IPS DF 19.7 (cell line): ENCODE measurements at places on chromosomes 7 and 10.

- no peak for DNase-seq
These were observed 808.1 kb downstream of the XPNPEP1 start for GRCh38 chr10:109115179-109115578.

GRCh38 chr10:98673171-98673782 is 226.5 kb upstream of the HPS1 start:
- no peak for DNase-seq

DNA sequence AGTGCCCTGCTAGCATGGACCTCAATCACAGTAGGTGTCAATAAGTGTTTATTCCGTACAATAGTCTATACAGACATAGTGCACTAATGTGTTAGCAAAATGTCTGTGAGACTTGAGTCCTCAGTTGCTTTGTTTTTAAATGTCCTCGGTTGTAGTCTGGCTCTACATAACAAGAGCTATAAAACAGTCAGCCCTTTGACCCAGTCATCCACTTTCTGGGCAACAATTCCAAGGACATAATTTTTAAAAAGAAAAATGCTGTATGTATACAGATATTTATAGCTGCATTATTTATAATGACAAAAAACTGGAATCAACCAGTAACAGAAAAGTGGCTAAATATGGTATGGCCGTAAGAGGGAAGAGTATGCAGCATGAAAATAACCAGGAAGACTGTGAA is 2.8 kb upstream of the PDLIM1 start:
- no peak for DNase-seq

DNA sequence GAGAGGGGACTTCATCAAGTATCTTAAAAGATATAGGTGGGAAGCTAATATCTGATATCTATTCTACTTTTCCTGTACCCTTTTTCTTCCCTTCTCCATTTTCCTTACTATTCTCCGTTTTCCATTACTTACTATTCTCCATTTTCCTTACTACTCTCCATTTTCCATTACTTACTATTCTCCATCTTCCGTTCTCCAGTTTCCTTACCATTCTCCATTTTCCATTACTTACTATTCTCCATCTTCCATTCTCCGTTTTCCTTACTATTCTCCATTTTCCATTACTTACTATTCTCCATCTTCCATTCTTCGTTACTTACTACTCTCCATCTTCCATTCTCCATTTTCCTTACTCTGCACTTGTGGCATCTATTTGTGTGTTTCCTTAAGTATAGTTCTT is 39.3 kb downstream of the STEAP4 start:
- DNase-seq, result no peak

DNA sequence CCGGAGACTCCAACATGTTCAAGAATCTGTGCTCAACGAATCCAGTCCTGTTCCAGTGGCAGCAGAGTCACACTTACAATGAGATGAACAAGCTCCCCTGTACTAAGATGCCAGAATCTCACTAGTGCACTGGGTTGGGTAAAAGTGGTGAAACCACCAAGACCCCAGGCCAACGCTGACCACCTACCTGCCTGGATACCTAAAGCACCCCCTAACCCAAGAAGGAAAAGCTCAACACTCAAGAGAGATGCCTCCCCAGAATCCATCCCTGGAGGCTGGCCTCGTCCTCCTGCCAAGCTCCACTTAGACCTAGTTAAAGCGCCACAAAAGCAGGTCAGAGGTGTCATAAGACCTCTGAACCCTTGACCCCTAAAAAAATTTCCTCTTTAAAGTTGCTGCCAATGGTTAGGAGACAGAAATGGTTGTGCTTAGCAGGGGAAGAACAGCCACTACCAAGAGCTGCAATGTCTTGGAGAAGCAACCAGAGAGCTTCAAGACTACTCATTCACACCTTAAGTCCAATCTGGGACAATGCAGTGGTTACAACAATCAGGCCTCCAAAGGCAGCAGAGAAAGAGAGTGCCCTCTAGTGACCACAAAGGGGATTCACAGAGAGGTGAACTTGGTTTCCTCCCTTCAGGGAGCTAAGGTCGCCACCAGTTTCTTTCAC is 94.6 kb upstream of the MACROH2A2 start:
- no peak for DNase-seq

- DNase-seq, result no peak
These were observed 50.6 kb upstream of the DUSP5 start for GRCh38 chr10:110446954-110447608.

DNA sequence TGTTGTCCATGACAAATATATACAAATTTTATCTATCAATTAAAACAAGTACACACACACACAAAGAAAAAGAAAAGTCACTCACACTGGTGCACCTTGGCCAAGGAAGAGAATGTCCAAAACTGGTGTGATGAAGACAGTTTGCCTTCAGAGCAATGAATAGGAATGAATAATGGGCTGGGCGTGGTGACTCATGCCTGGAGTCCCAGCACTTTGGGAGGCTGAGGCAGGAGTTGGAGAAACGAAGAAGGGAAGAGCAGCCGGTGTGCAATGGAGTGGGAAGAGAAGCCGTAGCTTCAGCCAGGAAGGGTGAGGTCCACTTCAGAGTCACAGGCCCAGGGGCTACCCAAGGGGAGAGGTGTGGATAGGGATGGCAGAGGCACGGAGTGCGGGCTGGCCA is 253.6 kb downstream of the CCSER2 start:
- no peak for DNase-seq

DNA sequence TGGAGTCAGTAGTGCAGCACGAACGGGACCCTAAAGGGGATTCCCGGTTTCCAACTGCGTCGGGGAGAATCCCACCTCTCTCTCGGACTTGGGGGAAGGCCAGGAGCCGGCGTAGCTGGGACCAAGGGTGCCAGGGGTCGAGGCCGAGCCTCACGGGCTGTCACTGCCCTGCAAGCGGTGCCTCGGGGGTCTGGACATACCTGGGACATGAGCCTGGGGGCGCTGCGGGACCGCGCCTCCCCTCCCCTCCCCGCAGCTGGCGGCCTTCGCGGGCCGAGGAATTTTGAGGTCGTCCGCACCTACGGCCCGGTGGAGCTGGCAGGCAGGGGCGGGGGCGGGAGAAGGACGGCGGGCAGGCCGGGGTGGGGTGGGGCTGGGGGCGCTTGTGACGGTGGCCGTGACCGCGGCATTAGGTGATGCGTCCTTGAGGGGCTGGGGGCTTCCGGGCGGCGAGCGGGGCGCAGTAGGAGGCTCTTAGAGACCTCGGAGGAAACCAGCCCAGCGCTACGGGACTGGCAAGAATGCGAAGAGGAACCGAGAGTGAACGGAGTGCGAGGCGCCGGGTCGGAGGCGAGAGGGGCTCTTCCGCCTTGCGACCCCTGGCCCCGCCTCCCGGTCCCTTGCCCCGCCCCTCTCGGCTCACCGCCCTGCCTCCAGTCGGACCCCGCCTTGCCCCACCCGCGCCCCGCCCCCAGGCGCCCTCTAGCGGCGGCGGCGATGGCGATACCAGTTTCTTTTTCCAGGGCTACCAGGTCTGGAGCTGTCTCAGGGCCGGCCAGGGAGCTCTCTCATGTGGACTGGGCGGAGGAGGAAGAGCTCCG is 48.3 kb downstream of the NPVF start:
- peak; percentile 56 for DNase-seq

DNA sequence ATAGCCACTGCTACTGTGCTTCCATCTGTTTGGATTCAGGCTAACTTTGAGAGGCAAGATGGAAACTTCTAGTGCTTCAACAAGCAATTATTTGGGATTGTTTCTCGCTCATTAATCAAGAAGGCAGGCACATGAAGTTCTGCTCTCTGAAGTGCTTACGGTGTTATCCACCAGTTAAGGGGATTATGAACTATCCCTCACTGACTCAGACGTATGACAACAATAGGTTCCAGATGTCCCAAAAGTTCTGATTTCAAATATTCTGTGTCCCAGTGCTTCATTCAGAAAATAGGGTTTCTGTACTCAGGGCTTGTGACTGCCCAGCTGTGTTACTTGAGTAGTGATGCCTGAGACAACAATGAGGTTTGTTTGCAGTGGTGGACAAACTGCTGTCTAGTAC is 81.0 kb downstream of the HACD1 start:
- DNase-seq, result no peak

GRCh38 chr7:6571160-6571779 is 6.0 kb upstream of the ZDHHC4 start:
- no peak for DNase-seq

GRCh38 chr7:20131776-20132175 is 85.4 kb downstream of the MACC1 start:
- no peak for DNase-seq

GRCh38 chr10:78552261-78552811 is 516.4 kb upstream of the ZMIZ1 start:
- no peak for DNase-seq

- DNase-seq, result no peak
These were observed 47.9 kb downstream of the MTERF1 start for GRCh38 chr7:91832493-91833045.

GRCh38 chr10:114584419-114584818 is 73.7 kb downstream of the ABLIM1 start:
- no peak for DNase-seq

GRCh38 chr10:74103560-74104258 is 46.9 kb downstream of the AP3M1 start:
- no peak for DNase-seq

DNA sequence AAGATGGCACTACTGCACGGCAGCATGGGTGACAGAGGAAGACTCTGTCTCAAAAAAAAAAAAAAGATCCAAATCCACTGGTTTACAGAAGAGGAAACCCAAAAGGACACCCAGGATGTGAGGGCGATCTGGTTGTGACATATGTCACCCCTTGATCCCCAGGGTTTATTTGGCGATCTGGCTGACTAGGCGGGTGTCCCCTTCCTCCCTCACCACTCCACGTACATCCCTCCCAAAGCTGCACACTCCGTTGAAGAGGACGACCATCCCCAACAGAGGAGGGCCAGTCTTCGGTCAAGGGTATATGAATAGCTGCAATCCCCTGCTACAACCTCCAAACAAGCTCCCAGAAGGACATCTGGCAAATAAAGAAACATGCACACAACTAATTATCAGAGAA is 111.6 kb downstream of the HTR5A start:
- DNase-seq, result no peak

GRCh38 chr10:61882621-61883370 is 18.7 kb upstream of the ARID5B start:
- DNase-seq, result no peak

DNA sequence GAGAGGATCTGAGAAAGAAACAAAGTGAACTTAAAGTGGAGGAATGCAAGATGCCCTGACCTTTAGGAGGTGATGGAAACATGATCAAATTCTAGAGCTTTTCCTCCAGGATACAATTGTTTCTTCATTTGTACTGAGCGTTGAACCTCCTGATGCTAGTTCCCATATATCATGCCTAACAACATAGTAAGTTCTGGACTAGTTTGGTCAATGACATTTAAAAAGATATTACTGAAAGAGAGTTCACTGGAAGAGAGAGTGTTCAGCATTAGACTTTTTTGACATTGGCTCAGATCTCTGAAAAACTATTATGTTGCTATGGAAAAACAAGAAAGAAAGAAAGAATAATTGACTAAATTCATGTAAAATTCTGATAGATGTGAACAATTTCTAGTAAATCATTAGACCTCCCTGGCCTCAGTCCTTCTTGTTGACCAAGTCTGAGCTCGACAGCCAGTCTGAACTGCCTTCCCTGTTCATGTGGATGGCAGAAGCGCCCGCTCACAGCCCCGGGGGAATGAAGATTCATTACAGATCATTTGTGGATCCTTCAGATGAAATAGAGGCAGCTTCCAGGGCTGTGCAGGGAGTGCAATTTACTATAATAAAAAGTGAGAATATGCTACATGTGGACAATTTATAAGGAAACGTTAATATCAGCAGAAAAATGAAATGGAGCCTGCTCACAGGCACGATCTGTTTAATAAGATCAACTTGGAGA is 442.1 kb downstream of the GRID1 start:
- no peak for DNase-seq

- DNase-seq, result no peak
These were observed 146.8 kb downstream of the GFRA1 start for GRCh38 chr10:116126239-116126638.

- DNase-seq, result no peak
These were observed 82.5 kb upstream of the CREB5 start for GRCh38 chr7:28329661-28330363.

GRCh38 chr10:79932841-79933379 is 16.0 kb downstream of the SFTPD start:
- no peak for DNase-seq

DNA sequence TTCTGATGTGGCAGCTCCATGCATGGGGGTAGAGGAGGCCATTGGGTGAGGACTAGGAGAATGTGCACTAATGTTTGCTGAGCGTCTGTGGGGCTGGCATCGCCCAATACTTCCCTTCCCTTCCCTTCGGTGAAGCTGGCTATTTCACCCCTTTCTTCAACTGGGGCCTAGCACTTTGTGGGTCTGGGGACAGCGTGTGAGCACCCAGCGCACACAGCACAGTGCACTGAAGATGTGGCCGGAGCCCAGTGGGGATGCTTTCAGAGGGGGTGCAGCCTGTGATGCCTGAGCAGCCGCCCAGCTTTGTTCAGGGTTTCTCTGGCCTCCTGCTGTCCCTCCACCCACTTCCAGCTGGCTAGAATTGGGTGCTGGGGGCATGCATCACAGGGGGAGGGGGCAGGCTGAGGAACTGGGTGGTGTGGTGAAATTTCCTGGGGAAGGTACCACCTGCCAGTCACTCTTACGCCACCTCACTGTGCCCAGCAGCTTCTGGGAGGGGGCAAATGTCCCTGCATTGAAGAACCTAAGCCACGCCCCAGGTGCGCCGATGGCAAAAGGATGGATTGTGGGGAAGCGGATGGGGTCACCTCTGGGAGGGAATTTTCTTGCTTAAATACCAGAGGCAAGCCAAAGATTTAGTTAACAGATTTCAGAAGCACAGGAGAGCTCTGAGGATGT is 45.5 kb downstream of the CLEC2L start:
- no peak for DNase-seq

DNA sequence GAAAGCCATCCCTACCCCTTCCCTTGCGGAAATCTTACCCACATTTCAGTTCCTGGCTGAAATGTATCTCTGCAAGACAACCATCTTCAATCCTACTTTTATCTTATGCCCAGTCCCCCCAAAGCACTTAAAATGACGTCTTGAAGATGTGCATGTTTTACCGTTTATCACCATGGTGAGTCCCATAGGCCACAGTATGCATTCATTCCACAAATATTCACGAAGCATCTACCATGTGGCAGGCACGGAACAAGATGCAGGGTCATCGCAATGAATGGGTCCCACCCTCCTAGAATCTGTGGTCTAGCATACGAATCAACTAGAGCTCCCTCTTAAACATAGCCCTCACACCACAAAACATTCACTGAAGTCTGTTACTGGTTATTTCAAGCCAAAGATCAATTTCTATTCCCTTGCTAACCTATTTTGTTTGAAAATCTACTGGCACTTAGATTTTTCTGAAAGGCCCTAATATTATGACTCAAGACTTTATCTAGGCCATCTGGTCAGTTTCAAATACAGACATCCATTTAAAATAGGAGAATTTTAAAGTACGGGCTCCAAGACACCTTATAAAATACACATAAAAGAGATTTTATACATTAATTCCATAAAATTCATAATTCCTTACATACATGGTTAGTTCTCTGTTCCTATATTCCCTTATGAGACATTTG is 99.4 kb downstream of the PARD3 start:
- no peak for DNase-seq
